Cerebellum (tissue), 4 donors: ENCODE measurements at places on chromosomes 4 and X. TPM values are rescaled to one million over a fixed set of nuclear protein-coding genes. Genes with fewer than 3 reads are reported as not detected.
A peak's percentile ranks its signal among the peaks of the same experiment; 100 is the strongest.

The BTC gene
- total RNA-seq, result 1.5 TPM

The ZFYVE28 gene
- total RNA-seq, result 5.7 TPM

The C4orf54 gene
- total RNA-seq, result not detected

The CT45A3 gene
- total RNA-seq, result not detected

The NAA10 gene
- total RNA-seq, result 21.6 TPM

The TMEM156 gene
- total RNA-seq, result 0.09 TPM

DNA sequence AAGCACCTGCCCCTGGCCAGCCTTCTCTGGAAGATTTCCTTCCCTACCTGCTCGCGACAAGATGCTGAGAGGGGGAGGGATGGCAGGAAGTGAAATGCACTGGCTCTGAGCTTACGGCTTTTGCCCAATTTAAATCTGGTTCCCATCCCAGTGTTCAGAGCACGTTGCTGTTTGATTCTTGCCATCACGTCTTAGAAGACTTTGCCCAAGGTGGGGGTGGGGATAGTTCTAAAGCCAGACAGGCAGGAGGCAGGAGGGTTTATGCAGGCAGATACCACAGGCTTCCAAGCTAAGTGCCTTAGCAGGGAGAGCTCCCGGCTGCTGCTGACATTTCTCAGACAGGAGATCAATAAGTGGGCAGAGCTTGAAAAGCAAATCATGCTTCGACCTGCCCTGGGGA, 393.9 kb downstream of the MID1IP1 start:
- peak; percentile 2 for DNase-seq

DNA sequence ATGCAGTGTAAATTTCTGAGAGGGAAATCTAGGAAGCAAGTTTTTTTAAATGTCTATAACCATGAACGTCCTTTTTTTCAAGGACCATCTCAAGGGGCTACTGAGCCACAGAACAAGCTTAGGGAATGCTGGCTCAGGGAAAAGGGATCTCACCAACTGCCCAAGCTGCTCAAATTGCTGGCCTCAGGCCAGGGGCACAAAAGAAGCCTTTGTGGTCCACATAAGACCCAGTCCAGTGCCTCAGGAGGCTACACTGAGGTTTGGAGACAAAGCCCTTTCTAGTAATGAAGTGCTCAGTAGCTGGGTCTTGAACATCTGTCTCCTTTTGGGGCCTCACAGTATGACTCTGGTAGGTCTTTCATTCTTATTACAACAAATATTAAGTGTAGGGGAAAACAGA, 305.5 kb downstream of the RAB28 start:
- DNase-seq, result no peak

DNA sequence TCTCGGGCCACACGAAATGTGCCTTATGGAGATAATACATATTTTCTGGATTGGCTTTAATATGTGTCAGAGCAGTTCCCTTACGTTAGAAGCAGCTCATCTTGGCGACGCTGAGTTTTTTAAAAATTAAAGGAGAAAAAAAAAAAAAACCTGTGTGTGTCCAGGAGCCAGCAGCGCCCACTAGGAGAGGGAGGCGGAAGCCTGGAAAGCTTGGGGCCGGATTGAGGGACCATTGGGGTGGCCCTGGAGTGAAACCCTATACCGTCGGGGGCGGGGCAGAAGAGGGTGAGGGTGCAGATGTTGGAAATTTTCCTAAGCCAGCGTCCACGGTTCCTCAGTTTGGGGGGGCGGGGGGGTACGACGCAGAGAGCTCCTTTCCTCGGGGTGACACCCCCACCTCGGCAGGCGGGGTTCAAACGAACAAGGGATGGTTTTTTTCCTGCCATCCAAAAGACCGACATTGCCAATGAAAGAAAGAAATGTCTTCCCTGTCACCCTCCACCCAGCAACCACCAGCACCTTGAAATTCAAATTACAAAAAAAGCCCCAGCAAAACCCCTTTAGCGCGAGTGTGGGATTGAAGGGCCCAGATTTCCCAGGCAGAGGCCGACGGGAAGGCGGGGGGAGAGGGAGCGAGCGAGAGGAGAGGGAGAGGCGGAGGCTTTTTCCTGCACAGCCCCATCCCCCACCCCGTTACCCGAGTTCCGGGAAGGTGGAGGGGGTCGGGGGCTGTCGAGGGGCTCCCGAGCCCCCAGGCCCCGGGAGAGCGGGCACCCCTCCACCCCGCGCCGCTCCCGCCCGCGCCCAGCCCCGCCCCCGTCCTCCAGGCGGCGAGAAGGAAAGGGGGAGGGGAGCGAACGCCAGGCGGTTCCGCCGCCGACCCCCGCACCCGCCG, 859 bp downstream of the SMARCA1 start:
- peak; percentile 53 for DNase-seq

GRCh38 chr4:134141728-134142127, 59.9 kb downstream of the PABPC4L start:
- no peak for DNase-seq

GRCh38 chr4:38090455-38091246, 130.5 kb downstream of the PTTG2 start:
- DNase-seq, result no peak

DNA sequence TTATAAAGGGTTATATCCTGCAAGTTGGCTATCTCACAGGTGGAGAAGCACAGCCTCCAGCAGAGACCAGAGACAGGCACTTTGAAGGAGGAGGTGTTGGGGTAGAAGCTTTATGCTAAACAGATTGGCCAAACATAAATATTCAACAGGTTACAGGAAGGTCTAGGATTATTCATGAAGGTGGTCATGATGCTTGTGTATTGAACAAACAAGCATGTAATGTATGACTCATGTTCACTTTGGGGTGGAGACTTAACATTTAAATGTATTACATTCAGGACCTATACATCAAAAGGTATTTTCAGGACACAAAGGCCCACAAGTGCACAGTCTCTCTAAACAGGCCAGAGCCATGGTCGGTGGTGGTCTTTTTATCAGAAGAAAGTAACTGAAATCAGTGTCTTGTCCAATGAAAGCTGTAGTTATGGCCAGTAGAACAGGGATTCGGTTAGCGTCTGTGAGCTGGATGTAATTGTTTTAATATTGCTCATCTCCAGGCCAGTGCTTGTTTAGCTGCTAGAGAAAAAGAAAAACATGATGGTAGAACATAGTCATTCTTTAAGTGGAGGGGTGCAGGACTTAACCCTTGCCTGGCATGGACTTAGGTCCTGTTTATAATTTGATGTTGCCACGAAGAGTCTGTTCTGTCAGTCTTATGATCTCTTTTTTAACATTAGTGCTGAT, 555.2 kb upstream of the PCDH10 start:
- no peak for DNase-seq

GRCh38 chrX:81195259-81195658, 6.5 kb downstream of the HMGN5 start:
- no peak for DNase-seq
